ENCODE measurements at places on chromosomes 4 and X.

- H3K36me3 ChIP-seq, result no peaks in the 10 kb centered on the region
- H3K4me1 ChIP-seq, result no peaks in the 10 kb centered on the region
- no peaks in the 10 kb centered on the region for H3K27me3 ChIP-seq
- no peak overlapping the region for H3K27ac ChIP-seq
- DNase-seq, result no peak
Measured at GRCh38 chrX:52217494-52218160, 32.9 kb downstream of the MAGED4 start.

DNA sequence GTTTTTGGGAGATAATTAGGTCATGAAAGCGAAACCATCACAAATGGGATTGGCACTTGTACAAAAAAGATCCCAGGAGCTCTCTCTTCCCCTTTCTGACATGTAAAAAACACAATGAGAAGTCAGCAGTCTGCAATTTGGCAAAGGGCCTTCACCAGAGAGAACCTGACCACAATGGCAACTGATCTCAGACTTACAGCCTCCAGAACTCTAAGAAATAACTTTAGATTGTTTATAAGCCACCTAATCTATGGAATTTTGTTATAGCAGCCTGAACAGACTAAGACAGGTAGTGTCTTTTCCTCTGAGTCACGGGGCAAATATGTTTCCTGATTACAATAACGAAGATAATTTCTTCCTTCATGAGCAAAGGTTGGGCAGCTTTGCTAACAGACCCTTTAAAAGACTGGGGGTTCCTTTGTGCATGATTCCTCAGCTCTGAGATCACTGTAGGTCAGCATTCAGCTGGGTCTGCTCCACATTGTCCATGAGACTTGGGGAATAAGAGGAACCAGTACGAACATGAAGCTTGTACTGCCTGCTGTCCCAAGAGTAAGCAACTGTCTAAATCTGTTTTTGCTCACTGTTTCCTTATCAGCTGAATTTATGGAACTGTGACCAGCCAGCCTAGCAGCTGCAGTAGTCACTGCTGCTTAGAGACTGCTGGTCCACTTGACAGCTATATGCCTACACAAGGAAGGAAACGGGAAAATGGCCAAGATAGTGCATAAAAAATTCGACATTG is 191.6 kb downstream of the ANAPC10 start:
- no peak overlapping the region for H3K27ac ChIP-seq
- H3K27me3 ChIP-seq, result no peaks in the 10 kb centered on the region
- no peak for DNase-seq

DNA sequence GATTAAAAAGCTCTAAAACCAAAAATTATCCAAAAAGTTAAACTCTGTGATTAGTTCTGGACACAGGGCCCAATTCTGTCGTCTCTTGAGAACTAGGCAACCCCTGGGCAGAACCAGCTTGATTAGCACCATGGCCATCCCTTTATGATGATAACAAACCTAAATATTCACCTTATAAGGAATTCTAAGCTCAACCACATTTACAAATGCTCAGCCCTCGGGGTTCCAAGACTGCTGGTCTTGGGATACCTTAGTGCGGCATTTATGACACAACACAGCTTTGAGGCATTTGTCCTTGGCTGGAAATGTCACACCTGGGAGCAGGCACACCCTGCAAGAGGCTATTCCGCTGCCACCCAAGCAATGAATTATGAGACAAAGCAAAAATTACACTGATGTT is 27.5 kb upstream of the NAP1L5 start:
- no peaks in the 10 kb centered on the region for H3K4me1 ChIP-seq
- no peak overlapping the region for H3K4me3 ChIP-seq
- no peak overlapping the region for H3K27ac ChIP-seq

DNA sequence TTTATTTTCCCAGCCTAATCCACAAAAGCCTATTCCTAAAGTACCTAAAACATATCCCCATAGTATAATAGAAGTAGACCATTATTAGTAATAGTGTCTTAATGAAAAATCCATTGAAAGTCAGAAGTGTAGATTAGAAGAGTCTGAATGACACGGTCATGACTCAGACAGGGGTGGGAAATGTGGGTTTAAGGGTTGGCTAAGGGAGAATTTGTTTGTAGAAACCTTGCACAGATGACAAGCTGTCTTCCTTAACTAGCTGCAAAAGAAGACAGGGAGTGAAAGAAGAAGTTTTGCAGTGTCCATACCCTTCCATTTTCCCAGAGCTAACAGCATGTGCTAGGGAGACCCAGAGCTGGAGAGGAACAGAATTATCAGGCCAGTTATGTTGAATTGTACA is 242.7 kb upstream of the ETNPPL start:
- no peaks in the 10 kb centered on the region for H3K36me3 ChIP-seq
- H3K27me3 ChIP-seq, result no peaks in the 10 kb centered on the region
- no peak for DNase-seq

GRCh38 chr4:87005369-87005689 is 70.5 kb downstream of the AFF1 start:
- no peaks in the 10 kb centered on the region for H3K27me3 ChIP-seq
- H3K36me3 ChIP-seq, result no peaks in the 10 kb centered on the region
- DNase-seq, result no peak
- peak overlapping the region; percentile 83 for H3K4me3 ChIP-seq

DNA sequence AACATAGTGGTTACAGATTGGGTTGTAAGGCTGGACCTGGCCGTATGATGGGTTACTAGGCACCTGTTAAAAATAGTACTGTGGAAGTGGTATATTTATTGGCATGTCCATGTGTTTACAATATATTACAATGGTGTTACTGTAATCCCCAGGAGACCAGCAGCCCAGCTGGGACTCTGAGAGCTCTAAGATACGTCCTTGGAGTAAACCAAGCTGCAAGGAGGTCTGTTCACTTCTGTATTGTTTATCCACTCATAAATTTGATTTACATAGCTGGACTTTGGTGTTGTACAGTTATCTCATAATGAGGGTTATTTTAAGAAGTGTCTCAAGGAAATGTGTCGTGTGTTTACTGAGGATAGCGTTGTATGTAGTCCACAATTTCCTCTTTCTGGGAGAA is 93.8 kb downstream of the TBL1X start:
- no peaks in the 10 kb centered on the region for H3K4me1 ChIP-seq
- no peak for DNase-seq
- no peaks in the 10 kb centered on the region for H3K27me3 ChIP-seq
- no peak overlapping the region for H3K4me3 ChIP-seq
- no peaks in the 10 kb centered on the region for H3K36me3 ChIP-seq
- H3K27ac ChIP-seq, result no peak overlapping the region

GRCh38 chr4:176376032-176376614 is 56.4 kb downstream of the SPCS3 start:
- DNase-seq, result no peak
- H3K4me3 ChIP-seq, result no peak overlapping the region
- no peaks in the 10 kb centered on the region for H3K4me1 ChIP-seq
- H3K27me3 ChIP-seq, result no peaks in the 10 kb centered on the region

DNA sequence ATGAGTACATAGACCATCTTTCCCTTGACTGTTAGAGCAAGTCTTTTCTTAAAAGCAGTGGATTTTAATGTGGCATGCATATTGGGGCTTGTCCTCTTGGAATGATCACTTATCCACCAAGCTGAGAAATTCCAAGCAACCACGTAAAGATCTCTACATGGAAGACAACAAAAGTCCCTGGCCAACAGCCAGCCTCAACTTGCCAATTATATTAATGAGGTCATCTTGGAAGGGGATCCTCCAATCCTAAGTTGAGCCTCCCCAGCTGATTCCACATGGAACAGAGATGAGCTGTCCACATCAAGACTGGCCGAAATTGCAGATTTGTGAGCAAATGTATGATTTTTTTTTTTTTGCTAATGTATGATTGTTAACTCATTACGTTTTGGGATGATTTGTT is 20.6 kb upstream of the FTHL17 start:
- no peaks in the 10 kb centered on the region for H3K4me1 ChIP-seq
- no peak overlapping the region for H3K27ac ChIP-seq
- no peak overlapping the region for H3K4me3 ChIP-seq
- DNase-seq, result no peak
- H3K27me3 ChIP-seq, result no peaks in the 10 kb centered on the region
- H3K36me3 ChIP-seq, result no peaks in the 10 kb centered on the region

- H3K27ac ChIP-seq, result no peak overlapping the region
- H3K27me3 ChIP-seq, result no peaks in the 10 kb centered on the region
- H3K36me3 ChIP-seq, result no peaks in the 10 kb centered on the region
- H3K4me3 ChIP-seq, result no peak overlapping the region
- no peaks in the 10 kb centered on the region for H3K4me1 ChIP-seq
- DNase-seq, result no peak
Measured at GRCh38 chrX:53122013-53122412, 28.1 kb downstream of the KANTR start.

DNA sequence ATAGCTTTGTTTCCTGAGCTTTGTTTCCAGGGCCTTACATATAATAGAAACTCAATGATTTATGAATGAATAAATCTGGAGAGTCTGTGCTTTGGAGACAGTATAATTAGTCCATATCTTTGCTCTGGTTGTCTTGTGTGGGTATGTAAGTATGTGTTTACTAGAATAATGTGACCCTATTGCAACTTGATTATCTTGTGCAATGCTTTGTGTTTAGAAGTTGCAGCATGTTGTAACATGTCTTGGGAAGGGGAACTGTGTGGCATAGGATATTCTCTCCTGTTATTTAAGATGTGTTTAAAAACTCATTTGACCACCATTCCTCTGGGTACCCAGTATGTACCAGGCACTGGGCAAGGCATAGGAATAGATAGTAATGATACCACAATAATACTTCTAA is 6.1 kb downstream of the SPATA18 start:
- H3K27ac ChIP-seq, result no peak overlapping the region
- H3K4me1 ChIP-seq, result peaks cover 21% of the 10 kb centered on the region
- H3K4me3 ChIP-seq, result no peak overlapping the region
- no peaks in the 10 kb centered on the region for H3K27me3 ChIP-seq
- H3K36me3 ChIP-seq, result no peaks in the 10 kb centered on the region

DNA sequence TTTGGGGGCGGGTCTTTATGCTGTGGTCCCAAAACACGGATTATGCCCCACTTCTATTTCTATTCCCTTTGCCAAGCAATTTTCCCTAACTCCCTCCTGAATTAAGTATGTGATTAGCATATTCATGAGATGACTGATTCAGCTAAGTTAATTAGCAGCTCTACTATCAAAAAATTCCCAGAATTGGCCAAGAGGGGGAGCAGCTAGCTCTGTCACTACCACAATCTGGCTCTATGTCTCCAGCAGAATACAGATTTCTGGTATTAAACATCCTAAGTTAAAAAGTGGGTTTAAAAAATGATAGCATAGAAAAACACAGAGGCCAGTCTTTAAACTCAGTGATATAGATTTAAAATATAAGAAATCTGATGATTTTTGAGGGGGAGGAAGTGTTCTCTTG is 80.3 kb downstream of the GPC4 start:
- no peak for DNase-seq
- no peak overlapping the region for H3K27ac ChIP-seq
- no peak overlapping the region for H3K4me3 ChIP-seq
- H3K36me3 ChIP-seq, result no peaks in the 10 kb centered on the region
- H3K27me3 ChIP-seq, result no peaks in the 10 kb centered on the region
- no peaks in the 10 kb centered on the region for H3K4me1 ChIP-seq

DNA sequence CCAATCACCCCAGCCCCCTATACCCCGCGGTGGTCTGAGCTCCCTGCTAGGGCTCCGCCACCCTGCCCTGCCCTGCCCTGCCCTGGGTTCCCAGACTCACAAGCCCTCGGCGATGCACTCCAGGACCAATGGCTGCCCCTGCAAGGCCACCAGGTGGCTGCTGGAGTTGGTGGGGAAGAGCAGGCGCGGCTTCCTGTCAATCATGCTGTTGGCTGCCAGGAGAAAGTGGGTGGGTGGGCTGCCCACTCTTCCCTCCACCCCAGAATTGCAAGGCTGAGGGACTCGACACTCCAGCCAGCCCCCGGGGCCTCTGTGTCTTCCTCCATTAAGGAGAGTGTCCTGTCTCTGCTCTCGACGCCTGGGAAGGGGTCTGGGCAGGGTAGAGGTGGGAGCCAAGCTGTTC is 15.7 kb downstream of the L1CAM start:
- H3K4me1 ChIP-seq, result no peaks in the 10 kb centered on the region
- DNase-seq, result no peak
- H3K27me3 ChIP-seq, result no peaks in the 10 kb centered on the region
- H3K4me3 ChIP-seq, result no peak overlapping the region

DNA sequence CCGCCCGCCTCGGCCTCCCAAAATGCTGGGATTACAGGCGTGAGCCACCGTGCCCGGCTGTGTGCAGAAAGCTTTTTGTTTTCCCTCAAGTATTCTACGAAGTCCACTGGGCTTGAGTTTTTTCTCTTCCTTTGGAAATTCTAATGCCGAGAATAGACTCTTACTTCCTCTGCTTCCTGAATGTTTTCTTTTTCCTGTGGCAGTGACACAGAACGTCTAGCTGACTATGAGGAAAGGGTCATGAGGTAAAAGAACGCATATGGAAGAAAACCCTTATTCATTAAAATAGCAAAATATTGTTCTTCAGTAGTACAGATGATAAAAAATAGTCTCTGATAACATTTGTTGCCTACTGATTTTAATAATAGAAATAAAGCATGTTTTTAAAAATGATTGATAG is 4.9 kb upstream of the SLC25A4 start:
- no peak overlapping the region for H3K27ac ChIP-seq
- H3K4me1 ChIP-seq, result peaks cover 8% of the 10 kb centered on the region
- H3K36me3 ChIP-seq, result no peaks in the 10 kb centered on the region

DNA sequence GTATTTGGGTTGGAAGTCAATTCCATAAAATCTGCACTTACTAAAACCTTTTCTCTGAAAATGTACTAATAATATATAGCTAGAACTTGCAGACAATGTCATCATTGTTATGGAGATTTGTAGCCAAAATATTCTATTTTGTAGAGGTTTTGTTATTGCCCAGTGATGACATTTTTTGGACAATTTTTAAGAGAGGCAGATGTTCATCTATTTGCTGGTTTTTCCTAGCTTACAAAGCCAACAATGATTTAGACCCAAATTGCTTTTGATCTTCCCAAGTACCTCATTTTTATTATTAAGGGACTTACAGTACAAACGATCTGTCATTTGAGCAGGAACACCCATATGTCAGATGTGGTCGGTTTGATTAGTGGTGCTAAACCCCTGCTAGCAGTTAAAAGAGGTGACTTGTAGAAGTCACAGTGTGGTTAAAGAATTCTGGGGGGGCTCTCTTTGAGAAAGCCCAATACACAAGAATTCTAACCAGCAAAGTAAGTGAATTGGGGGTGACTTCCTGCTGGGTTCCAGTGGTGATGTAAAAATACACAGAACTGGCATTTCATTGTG is 136.2 kb downstream of the KIT start:
- no peak for DNase-seq
- no peak overlapping the region for H3K4me3 ChIP-seq
- H3K36me3 ChIP-seq, result no peaks in the 10 kb centered on the region
- H3K27ac ChIP-seq, result no peak overlapping the region

GRCh38 chr4:17480210-17480927 is 31.5 kb downstream of the QDPR start:
- no peaks in the 10 kb centered on the region for H3K27me3 ChIP-seq
- no peak for DNase-seq
- no peak overlapping the region for H3K27ac ChIP-seq
- no peak overlapping the region for H3K4me3 ChIP-seq
- H3K36me3 ChIP-seq, result peaks cover 18% of the 10 kb centered on the region
- H3K4me1 ChIP-seq, result no peaks in the 10 kb centered on the region

- no peaks in the 10 kb centered on the region for H3K36me3 ChIP-seq
- DNase-seq, result no peak
- H3K4me1 ChIP-seq, result no peaks in the 10 kb centered on the region
- no peaks in the 10 kb centered on the region for H3K27me3 ChIP-seq
- H3K27ac ChIP-seq, result no peak overlapping the region
Measured at GRCh38 chr4:120683897-120684540, 238.5 kb downstream of the PRDM5 start.
